ENCODE measurements at places on chromosomes 4 and X.

GRCh38 chr4:121950212-121950679, 1.6 kb downstream of the TRPC3 start:
- DNase-seq: peak; percentile 77

DNA sequence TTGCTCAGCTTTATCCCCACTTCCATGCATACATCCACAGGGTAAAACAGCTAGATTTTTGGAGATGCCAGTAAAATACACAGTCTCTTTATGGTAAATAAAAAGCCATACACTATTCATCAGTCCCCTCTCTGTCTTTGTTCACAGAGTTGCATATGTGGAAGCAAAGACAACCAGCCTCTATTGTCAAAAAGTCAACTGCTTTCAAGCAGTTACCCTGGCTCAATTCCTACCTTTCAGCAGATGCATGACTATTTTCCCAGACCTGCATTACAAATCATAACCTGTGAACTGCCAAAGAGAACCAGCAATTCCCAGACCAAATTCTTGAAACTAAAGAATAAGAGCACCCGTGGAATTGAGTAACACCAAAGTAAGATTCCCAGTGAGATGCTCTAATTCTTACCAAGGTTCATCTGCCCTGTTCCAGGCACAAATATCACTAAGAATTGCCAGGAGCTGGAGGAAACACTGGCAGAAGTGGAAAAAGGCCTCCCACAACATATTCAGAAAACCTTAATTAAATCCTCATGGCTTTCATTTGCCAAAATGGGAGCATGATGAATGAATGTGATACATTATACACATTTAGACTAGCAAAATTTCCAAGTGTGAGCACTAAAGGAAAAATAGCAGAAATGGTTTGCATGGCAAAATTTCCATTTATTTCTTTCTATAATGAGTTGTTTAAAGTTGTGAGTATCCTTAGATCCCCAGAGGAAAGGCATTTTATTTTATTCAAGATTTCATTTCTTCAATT, 391.2 kb upstream of the ADGRL3 start:
- no peak for DNase-seq

GRCh38 chrX:49784747-49785280, 44.3 kb upstream of the PAGE4 start:
- no peak for DNase-seq

GRCh38 chrX:68498044-68498507, 775 bp upstream of the YIPF6 start:
- DNase-seq: peak; percentile 52

GRCh38 chr4:55358246-55358645, 12.2 kb downstream of the SRD5A3 start:
- DNase-seq: no peak

DNA sequence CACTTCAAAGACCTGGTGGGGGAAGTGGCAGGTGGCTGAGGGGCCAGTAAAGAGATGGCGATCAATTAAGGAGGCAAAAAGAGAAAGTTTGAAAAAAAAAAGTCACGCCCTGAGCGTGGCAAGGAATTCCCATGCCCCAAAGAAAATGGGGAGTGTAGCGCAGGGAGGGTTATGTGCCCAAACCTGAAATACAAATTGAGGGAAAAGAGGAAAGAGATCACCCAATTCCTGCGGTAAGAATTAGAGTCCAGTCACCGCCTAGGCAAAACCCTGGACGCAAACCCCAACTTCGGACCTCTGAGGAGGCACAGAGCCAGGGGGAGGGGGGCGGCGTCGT, 595 bp downstream of the ENOX2 start:
- no peak for DNase-seq

DNA sequence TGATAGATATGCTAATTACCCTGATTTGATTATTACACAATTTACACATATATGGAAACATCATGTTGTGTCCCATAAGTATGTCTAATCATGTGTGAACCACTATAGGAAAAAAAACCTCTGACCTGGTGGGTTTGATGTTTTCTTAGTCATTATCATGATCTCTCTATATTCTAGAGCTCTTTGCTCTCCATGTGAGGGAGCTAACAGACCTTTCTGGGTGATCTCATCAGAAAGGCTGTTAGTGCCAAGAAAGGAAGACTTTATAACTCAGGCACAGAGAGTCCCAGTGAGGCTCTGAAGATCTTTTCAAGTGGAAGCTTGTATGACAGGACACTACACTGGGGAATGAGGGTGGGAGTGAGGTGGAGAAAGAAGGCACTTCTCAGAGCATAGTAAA, 527.7 kb upstream of the MAGEB2 start:
- peak; percentile 65 for DNase-seq

All from fibroblast of skin of right quadriceps (primary cell).